ENCODE measurements at places on chromosomes 2 and 18. TPM values are rescaled to one million over a fixed set of nuclear protein-coding genes. Genes with fewer than 3 reads are reported as not detected.

GRCh38 chr2:41326851-41327250, 721.0 kb upstream of the PKDCC start:
- no peak for DNase-seq

DNA sequence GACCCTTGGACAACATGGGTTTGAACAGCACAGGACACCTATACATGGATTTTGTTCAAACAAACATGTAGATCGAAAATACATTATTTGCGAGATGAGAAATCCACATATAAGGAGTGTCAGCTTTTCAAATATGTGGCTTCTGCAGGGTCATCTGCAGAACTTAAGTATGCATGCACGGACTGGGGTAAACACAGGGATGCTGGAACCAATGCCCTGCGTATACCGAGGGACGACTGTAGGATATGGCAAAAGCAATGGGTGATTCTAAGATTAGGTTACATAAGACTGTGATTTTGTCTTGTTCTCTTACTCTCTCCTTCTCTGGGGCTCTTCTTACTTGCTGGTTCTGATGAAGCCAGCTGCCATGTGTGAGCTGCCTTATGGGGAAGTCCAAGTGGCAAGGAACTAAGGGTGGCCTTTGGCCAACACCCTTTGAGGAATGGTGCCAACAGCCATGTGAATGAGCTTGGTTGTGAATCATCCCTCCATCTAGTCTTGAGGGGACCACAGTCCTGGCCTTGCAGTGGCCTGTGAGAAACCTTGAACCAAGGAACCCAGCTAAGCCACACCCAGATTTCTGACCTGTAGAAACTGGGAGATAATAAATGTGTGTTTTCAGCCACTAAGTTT, 66.5 kb downstream of the EVA1A start:
- DNase-seq: no peak

DNA sequence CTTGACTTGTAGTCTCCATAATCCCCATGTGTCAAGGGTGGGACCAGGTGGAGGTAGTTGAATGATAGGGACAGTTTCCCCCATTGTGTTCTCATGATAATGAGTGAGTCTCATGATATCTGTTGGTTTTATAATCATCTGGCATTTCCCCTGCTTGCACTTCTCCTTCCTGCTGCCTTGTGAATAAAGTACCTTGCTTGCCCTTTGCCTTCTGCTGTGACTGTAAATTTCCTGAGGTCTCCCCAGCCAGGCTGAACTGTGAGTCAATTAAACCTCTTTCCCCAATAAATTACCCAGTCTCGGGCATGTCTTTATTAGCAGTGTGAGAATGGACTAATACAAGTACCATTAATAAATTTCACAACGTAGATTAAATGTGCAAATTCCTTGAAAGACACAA, 102.3 kb upstream of the EPB41L5 start:
- DNase-seq: no peak

DNA sequence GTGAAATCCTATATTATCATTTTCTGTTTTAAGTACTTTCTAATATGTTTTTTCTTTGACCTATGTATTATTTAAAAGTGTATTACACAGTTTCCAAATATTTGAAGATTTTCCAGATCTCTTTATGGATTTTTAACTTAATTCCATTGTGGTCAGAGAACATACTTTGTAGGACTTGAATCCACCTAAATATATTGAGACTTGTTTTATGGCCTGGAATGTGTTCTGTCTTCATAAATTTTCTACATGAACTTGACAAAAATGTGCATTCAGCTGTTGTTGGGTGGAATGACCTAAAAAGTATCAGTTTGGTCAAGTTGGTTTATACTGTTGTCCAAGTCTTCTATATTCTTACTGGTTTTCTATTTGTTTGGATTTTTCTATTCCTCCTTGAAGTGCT, 33.8 kb upstream of the TMEM247 start:
- DNase-seq: no peak

- DNase-seq: no peak
Observed at GRCh38 chr2:85722519-85722918, 28.4 kb downstream of the GNLY start.

GRCh38 chr18:50172367-50172766, 22.6 kb downstream of the MYO5B start:
- DNase-seq: no peak

Gene HOXD12
- polyA plus RNA-seq: not detected

Gene BOLA3
- 153 TPM for polyA plus RNA-seq

GRCh38 chr18:68445136-68445535, 269.8 kb downstream of the TMX3 start:
- DNase-seq: no peak

DNA sequence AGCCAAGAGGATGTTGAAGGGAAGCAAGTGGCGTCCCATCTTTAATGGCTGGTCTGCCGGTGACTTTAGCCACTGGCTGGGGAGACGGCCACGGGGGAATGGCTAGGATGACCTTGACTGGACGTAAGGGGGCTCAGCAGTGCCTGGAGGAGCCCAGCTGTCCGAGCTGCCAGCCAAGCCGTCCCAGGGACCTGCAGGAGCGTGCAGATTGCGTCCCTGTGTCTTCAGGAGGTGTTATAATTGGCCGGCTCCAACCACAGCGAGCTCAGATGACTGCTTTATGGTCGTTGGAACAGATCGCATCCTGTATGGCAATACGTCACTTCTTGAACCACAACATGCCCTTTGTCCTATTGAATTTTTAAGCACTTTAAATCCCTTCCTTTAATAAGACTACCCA, 204.6 kb downstream of the EIPR1 start:
- DNase-seq: no peak

- no peak for DNase-seq
Observed at GRCh38 chr18:44793194-44793593, 112.5 kb downstream of the SETBP1 start.

DNA sequence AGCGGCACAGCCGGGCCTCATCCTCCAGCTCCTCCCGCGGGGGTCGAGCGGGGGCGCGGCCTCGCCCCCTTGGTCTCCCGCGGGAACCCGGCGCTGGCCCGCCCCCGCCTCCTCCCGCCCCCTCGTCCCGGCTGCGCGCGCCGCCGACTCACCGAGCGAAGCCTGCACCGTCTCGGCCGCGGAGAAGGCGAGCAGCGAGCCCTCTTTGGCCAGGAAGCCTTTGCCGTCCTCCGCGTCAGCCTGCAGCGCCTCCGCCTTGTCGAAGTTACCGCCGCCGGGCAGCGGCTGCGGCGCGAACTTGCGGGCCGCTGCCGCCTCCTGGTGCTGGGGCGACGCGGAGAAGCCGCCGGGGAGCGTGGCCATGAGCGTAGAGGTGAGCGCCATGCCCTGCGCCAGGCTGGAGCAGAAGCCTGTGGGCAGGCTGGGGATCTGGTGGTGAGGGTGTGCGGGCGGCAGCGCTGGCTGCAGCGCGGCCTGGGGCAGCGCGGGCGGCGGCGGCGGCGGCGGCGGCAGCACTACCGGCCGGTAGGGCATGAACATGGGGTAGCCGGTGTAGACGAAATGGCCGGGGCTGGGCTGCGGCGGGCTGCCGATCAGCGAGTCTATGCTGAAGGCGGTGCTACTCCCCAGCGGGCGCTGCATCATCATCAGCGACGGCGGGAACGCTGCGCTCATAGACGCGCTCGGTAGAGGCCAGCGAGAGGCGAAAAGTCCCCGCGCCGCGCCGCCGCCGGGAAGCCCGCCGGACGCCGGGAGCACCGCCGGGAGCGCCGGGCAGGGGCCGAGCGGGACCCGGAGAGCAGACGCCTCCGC, 683 bp downstream of the GBX2 start:
- DNase-seq: peak; percentile 38

Gene LAMA1
- polyA plus RNA-seq: 5.4 TPM

DNA sequence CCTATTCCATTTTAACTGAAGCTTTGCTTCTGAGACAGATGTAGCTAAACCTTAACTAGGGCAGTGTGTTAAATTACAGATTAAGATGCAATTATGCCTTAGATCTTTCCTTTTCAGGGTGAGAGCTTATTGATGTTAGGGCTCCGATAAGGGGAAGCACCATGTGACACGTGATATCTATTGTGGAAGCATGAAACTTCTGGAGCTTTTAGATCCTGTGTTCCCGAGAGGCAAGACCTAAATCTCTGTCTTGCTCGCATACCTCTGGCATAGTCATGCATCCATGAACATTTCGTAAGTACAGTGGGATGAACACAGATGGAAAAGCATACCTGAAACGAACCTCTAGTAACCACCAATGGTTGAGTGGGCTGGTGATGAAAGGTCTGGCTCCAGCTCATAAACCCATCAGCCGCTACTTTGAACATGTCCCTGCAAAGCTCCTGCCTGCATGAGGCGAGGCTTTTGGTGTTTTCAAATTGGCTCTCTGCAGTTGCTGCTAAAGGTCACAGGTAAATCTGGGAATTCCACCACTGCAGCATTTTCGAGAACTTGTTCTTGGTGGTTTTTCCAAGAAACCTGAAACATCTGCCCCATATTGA, 3.7 kb upstream of the NRP2 start:
- DNase-seq: peak; percentile 97

Gene DSG3
- polyA plus RNA-seq: 20.3 TPM

DNA sequence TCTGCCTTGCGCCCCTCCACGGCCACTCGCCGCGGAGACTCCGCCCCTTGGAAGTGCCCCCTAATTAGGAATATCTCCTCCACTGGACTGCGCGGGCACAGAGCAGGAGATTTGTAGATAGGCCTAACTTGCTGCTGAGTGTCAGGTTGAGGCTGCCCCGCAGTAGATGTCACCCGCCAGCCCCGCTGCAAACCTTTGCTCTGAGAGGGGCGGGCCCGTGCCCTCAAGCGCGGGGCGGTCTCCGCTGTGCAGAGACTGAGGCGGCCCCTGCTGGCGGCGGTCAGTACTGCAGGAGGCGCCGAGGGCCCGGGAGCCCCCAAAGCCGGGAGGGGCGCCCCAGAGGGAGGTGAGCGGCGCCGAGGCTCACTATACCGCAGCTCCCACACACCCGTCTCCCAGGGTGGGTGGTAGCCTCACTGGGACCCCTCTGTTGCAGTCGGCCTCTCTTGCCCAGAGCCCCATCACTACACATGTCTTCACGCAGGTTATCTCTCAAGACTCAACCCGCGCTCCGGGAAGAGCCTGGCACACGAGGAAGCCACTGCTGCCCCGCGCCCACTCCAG, 2.9 kb upstream of the NEURL3 start:
- DNase-seq: peak; percentile 30
